NCI-H446 (cell line): ENCODE measurements at places on chromosomes 2 and 18.
A peak's percentile ranks its signal among the peaks of the same experiment; 100 is the strongest.

- DNase-seq = no peak
Measured at GRCh38 chr2:145156199-145156598, 636.3 kb upstream of the ZEB2 start.

DNA sequence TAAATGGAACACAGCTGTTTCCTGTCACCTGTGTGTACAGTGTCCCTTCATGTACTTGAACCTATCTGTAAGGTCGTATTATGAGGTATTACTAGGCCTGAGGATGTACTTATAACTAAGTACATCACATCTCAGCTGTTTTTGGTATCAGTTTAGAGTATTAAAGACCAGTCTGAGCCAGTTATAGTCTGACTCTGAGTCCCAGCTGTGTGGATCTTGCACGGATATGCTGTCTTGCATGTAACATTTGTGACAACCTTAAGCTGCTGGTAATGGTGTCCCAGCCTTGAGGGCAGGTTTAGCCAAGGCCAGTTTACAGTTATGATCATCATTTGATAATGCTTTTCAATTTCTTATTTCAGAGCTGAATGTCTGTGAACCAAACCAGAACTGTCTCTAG is 496.3 kb downstream of the SLC4A3 start:
- no peak for DNase-seq

DNA sequence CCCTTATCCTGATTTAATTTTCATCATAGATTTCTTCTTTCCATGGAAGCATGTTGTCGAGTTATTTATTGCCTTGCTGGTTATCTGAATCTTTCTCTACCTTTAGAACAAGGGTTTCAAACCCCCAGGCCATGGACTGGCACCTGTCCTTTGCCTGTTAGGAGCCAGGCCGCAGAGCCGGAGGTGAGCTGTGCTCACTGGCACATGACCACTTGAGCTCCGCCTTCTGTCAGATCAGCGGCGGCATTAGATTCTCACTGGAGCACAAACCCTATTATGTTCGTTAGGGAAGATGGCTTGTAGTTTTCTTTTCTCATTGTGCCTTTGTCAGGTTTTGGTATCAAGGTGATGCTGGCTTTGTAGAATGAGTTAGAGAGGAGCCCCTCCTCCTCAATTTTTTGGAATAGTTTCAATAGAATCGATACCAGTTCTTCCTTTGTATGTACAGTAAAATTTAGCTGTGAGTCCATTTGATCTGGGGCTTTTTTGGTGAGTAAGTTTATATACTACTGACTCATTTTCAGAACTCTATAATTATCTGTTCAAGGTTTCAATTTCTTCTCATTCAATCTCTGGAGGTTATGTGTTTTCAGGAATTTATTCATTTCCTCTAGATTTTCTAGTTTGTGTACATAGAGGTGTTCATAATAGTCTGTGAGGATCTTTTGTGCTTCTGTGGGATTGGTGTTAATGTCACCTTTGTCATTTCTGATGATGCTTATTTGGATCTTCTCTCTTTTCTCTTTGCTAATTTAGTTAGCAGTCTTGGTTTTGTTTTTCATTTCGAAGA is 668.0 kb upstream of the FAM98A start:
- DNase-seq = no peak

- DNase-seq = no peak
Measured at GRCh38 chr2:187917535-187917934, 363.3 kb upstream of the TFPI start.

- DNase-seq = peak; percentile 10
Measured at GRCh38 chr2:197086500-197086899, 160.0 kb upstream of the PGAP1 start.

- DNase-seq = no peak
Measured at GRCh38 chr2:240292619-240293525, 142.6 kb upstream of the GPC1 start.

DNA sequence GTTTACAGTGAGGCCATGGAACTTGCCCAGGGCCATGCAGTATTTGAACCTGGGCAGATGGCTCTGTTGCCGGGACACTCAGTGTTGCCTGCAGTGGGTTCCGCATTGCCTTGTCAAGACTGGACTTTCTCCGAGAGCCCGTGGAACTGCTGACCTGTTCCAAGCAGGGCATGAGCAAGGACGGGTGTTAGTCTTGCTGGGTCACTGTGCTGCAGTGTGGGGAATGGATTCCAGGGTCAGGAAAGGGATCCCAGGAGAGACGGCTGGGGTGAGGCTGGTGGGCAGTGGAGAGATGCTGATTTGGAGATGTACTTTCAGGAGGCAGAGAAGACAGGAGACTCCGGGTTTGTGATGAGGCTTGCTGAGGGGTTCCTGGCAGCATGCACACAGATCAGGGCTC is 348.7 kb upstream of the HS6ST1 start:
- no peak for DNase-seq
